Naive B cell (primary cell): ENCODE measurements at places on chromosomes 5 and 9.

DNA sequence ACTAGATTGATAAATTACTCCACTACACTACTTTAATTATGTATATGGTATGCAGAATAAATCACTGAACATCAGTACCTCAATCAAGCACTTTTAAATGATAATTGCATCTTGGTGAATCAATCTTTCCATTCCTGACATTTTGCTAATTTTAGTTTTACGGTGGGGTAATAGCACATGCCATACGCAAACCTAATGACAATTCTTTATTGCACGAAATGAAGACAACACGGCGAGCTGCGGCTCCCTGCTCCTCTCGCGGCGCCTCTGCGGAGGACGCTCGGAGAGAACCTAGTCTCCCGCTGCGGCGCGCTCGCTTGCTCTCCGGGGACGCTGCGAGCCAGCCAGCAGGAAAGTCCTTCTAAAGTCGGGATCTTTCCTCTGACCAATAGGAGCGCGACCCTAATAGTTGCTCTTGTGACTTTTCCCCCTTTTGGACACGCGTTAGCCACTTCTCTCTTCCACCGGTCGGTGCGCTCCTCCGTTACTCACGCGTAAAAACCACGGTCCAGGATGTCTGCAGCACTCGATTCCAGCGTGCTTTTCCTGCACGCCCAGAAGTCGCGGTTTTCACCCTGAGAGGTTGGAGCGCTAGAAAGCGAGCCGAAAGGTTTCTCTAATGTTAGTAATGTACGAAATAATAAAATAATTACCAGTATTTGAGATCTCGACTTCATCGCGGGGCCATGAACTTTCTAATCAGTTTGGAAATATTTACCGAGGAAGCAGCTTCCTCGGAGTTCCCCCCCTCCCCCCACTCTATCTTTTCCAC lies 1.0 kb upstream of the MEF2C start:
- DNase-seq, result peak; percentile 67

- no peak for DNase-seq
These were observed 41.8 kb downstream of the FNBP1 start for GRCh38 chr9:130001190-130001589.

- no peak for DNase-seq
These were observed 33.8 kb upstream of the TXNDC8 start for GRCh38 chr9:110371411-110372007.

DNA sequence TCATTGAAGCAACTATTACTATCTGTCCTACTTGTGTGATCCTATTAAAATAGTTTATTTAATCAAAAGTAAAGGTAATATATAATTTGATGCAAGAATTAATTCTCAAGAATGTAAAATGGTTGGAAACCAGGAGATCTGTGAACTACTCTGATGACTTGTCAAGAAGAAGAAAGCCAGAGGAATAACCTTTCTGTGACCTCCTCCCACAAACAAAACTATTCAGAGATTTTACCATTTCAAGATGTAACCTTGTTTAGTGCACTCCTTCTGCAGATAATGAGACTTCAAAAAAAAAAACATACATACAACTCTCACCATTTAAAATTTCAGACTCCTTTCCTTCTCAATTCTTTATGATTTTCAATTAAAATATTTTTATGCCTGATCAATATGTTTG lies 79.5 kb downstream of the RFX3 start:
- DNase-seq, result no peak

- DNase-seq, result no peak
These were observed 246.7 kb upstream of the TRPM3 start for GRCh38 chr9:71368157-71368556.

DNA sequence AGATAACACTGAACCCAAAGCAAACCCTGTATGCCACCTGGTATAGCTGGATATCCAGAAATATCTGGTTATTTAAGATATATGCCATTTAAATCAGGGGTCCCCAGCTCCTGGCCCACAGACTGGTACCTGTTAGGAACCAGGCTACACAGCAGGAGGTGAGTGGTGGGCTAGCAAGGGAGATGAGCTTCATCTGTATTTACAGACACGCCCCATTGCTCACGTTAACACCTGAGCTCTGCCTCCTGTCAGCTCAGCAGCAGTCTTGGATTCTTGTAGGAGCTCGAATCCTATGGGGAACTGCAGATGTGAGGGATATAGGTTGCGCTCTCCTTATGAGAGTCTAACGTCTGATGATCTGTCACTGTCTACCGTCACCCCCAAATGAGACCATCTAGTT lies 646.6 kb downstream of the TLE4 start:
- no peak for DNase-seq

- no peak for DNase-seq
These were observed 365.6 kb downstream of the MAN2A1 start for GRCh38 chr5:110055302-110055701.

- no peak for DNase-seq
These were observed 152.9 kb downstream of the GABBR2 start for GRCh38 chr9:98555651-98556465.

- DNase-seq, result no peak
These were observed 88.1 kb downstream of the OTULIN start for GRCh38 chr5:14752497-14753071.

DNA sequence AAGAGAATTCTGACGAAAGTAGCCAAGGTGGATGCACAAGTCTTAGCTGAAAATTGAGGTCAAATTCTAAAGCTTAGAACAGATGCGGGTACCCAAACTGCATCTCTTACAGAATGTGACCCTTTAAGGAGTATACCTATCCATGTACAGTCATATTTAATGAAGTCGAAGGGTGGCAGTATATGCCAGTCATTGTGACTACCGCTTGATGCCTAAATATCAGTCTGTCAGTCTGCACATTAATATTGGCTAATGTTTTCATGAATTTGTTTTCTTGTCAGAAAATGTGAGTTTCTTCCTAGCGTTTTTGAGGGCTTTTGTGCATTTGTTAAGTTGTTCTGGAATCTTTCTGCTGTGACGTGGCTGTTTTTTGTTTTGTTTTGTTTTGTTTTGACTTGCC lies 264.5 kb upstream of the ELAVL2 start:
- no peak for DNase-seq

DNA sequence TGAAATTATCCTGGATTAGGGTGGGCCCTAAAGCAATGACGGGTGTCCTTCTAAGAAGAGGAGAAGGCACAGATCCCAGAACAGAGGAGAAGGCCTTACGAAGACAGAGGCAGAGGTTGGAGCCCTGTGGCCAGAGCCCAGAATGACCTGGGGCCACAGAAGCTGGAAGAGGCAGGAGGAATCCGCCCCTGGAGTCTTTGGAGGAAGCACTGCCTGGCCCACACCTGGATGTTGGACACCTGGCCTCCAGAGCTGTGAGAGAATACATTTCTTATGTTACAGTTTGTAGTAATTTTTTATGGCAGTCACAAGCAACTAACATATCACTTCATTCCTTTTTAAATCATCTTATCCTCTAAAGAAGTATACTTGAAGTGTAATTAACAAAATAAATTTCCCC lies 8.5 kb downstream of the MRPL36 start:
- no peak for DNase-seq

DNA sequence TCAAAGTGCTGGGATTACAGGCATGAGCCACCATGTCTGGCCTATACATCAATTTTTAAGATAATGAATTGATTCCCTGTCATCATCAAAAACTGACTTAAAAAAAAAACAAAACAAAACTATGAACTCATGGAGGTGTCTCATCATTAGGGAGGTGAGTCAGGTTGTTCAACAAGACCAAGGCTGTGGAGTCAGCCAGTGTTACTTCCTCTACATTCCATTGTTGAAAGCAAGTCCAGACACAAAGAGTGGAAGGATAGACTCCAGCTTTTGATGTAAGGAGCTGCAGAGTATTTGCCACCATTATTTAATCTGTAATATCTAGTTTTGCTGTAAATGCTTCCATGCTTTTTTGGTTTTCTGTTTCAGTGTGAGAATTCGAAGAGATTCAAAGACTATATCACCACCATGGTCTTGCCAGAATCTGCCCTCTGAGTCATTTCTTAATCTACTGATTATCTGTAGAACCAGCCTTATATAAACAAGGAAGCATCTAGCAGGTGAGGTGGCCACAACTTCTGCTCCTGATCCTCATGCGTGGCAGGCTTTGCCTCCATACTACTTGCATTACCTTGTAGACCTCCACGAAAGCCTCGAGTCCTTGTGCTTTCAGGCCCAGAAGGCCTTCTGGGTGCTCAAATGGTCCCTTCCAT lies 156.1 kb downstream of the FGF1 start:
- no peak for DNase-seq

- no peak for DNase-seq
These were observed 653.0 kb upstream of the RORB start for GRCh38 chr9:73844135-73844534.

GRCh38 chr5:117943541-117943940 lies 1044.8 kb downstream of the DTWD2 start:
- no peak for DNase-seq

DNA sequence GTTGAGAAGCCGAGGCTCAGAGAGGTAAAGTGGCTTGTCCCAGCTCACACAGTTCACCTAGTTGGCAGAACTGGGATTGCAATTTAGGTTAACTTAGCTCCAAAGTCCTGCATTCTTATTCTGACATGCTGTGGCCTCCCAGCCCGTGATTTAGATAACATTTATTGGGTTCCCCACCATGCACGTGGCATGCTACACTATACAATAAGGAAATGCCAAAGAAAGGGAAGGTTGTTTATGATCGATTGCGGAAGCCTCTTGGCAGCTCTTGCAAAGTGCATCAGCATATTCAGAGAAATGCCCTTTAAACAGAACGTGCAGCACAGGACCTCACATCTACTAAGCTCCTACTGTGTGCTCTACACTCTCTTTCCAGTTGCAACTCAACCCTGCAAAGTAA lies 3.2 kb downstream of the NEURL1B start:
- no peak for DNase-seq

GRCh38 chr5:45262061-45262590 lies 434.1 kb downstream of the HCN1 start:
- DNase-seq, result no peak

- no peak for DNase-seq
These were observed 198.1 kb downstream of the DAB2IP start for GRCh38 chr9:121849554-121849953.

DNA sequence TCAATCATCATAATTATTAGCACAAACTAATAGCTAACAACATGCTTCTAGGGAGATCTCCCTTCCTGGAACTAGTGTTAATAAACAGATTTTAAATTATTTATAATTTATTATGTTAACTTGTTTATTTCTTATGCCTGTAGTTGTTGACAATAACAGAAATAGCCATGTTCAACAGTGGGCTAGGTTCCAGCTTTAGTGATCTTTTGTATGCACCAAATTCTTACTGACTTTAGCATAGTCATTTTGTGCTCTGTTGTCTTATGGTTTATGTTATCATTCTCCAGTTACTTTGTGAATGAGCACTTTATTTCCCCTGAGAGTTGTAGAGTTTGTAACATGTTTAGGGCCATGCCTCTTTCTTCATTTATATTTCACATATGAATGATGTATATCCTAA lies 70.6 kb downstream of the TMEM252 start:
- no peak for DNase-seq

DNA sequence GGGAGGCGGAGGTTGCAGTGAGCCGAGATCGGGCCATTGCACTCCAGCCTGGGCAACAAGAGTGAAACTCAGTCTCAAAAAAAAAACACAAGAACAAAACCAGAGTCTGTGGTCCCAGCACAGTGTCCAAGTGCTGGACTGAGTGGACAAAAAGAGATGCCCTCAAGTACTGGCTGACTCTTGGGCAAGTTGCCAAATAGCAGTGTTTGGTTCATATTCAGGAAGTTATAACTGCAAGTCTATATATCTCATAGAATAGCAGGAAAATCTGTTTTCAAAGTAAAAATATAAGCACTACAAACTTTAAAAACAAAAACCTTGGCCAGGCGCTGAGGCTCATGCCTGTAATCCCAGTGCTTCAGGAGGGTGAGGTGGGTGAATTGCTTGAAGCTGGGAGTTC lies 7.3 kb downstream of the HABP4 start:
- no peak for DNase-seq

DNA sequence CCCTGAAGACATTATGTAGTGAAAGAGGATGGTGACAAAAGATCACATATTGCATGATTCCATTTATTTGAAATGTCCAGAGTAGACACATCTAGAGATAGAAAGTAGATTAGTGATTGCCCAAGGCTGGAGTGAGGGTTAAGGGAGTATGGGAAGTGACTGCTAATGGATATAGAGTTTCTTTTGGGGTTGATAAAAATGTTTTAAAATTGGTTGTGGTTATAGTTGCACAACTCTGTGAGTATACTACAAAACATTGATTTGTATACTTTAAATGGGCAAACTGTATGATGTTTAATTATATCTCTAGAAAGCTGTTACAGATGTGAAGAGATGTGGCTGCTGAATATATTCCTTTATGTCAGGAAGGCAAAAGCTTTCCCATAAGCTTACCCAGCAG lies 202.8 kb downstream of the CCDC171 start:
- DNase-seq, result no peak

DNA sequence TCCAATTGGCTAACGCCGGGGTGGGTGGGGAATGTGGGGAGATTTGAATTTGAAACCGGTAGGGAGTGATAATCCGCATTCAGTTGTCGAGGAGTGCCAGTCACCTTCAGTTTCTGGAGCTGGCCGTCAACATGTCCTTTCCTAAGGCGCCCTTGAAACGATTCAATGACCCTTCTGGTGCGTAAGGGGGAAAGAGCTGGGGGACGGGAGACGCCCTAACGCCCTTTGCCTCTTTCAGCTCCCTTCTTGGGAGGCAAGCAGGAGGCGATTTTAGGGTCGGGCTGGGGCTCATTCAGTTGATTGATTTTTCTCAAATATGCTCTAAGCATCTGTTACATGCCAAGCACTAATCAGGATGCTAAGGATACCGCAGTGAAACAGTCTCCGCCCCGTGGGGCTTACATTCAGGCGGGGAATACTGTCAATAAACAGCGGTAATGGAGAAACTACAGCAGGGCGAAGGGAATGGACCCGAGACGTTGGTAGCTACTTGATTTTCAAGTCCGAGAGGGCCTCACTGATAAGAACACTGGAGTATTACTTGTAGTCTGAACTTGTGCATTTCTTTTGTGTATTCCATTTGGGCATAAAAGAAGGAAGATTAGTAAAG lies at the start of gene HMMR:
TSS of gene HMMR (plus strand) at position 71 of the 610 bp plus-strand sequence. CDS start at position 132, 61 bp downstream.
- no peak for DNase-seq

DNA sequence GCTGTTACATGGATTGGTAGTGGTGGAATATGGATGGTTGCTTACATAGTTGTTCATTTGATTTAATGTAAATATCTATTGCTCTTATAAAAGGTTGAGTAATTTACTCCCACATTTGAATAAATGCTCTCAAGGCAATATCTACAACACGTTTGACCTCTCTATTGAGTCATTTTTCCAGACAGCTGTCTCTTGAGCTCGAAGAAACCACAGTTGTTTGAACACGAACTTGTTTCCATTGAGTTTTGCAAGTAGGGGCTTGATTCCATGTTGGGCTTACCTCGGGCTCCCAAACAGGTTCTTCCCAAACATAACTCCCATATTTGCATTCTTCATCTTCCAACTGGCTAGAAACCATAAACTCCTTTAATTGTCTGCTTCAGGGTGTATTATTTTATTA lies 115.0 kb upstream of the HMHB1 start:
- DNase-seq, result no peak
